ENCODE measurements at places on chromosomes 7 and 10.
A peak's percentile ranks its signal among the peaks of the same experiment; 100 is the strongest.

GRCh38 chr10:79088176-79088575, 19.4 kb downstream of the ZMIZ1 start:
- peak; percentile 52 for DNase-seq

GRCh38 chr10:104353325-104354048, at the start of gene CFAP58:
TSS of gene CFAP58 (plus strand) at chr10:104353833. CDS start at chr10:104353898, 65 bp downstream.
- DNase-seq: peak; percentile 79

- no peak for DNase-seq
These were observed 310.4 kb upstream of the PHF14 start for GRCh38 chr7:10662982-10663884.

DNA sequence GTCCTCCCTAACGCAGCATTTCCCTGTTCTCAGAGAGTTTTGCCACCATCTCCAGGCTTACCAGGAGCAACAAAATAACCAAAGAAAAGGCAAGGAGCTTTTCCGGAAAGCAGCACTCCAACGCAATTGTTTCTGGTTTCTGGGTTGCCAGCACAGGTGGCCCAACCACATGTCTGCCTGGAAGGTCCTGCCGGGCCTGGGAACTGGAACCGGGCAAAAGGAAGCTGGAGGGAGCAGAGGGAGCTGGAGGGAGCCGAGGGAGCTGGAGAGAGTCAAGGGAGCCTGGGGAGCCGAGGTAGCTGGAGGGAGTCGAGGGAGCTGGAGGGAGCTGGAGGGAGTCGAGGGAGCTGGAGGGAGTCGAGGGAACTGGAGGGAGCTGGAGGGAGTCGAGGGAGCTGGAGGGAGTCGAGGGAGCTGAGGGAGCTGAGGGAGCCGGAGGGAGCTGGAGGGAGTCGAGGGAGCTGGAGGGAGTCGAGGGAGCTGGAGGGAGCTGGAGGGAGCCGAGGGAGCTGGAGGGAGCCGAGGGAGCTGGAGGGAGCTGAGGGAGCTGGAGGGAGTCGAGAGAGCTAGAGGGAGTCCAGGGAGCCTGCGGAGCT, 54.6 kb downstream of the STK32C start:
- no peak for DNase-seq

- DNase-seq: no peak
These were observed 47.6 kb upstream of the NKX6-2 start for GRCh38 chr10:132833421-132834111.

GRCh38 chr7:14021069-14021468, 31.6 kb upstream of the ETV1 start:
- no peak for DNase-seq

DNA sequence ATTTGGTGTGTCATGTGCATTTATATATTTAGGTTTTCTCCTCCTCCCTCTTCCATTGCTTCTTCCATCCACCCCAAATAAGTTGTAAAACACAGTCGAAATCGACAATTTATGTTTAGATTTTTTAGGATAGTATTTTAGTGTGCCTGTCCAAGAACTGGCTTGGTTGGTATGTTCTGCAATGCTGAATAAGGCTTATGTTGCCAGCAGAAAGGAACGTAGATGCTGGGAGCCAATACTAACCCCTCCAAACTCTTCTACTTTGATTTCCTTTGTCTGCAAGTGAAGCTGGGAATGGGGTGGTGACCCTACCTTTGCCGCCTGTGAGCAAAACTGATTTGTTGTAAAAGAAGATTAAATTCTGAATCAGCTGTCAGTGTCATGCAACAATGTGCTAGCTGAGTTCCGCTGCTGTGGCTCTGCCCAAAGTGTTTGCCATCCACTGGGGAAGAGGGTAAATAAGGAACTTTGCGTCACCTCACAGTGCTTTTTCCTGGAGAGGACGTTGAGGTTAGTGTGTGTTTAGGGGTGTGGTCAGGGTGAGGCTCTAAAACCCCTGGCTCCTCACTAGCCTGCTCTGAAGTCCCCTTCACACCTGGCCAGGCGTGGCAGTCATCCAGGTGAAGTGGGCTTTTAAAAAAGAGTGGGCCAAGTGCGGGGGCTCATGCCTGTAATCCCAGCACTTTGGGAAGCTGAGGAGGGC, 44.4 kb downstream of the TACC2 start:
- DNase-seq: no peak

GRCh38 chr10:44424298-44424697, 39.4 kb upstream of the CXCL12 start:
- DNase-seq: no peak

GRCh38 chr7:139720186-139720585, 57.6 kb downstream of the HIPK2 start:
- DNase-seq: no peak

- DNase-seq: no peak
These were observed 495 bp downstream of the SFR1 start for GRCh38 chr10:104122225-104123107.

DNA sequence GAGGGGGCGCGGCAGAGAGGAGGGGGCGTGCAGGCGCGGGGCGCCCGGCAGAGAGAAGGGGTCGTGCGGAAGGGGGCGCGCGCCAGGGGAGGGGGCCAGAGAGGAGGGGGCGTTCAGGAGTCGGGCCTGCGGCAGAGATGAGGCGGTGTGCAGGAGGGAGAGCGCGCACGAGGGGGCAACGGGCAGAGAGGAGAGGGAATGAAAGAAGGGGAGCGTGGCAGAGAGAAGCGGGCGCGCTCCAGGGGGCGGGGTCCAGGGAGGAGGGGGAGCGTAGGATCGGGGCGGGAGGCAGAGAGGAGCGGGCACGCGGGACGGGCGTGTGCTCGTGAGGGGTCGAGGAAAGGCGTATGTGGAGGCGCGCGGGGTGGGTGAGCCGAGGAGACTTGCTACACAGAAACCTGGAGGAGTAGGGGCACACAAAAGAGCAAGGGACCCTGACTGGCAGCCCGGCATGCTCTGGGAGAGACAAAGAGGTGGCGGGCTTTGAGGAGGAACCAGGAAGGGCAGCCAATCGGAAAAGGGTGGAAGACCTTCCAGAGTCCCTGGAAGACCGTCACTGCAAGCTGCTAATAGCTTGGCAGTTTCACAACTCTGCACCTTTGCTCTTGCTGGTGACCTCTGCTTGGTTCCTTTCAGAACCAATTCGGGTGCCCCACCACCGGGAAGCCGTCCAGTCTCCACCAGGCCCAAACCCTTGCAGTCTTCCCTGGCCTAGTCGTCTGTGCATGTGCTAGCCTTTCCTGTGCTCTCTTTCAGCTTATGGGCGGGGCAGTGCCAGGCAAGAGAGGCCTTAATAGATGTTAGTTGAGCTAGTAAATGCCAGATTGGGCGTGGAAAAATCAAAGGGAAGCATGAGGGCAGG, 639 bp downstream of the DYDC2 start:
- no peak for DNase-seq

DNA sequence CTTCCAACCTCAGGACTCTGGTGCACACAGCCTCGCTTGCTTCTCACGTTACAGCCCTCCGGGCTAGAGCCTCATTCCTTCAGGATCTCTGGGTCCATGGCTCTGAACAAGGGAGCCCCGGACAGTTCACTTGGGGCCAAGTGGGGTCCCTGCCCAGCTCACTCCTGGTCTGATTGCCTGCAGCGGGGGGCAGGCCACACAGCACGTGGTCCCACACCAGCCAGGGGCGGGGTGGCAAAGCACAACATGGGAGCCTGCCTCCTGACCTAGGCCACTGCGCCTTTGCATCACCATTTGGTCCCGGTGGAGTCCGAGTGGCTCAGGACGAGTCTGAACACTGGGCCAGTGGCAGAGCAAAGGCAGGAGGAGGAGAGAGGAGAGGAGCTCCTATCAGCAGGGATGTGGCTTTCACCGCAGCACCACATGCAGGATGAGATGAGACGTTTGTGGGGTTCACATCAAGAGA, 13.4 kb upstream of the CRYGN start:
- no peak for DNase-seq

DNA sequence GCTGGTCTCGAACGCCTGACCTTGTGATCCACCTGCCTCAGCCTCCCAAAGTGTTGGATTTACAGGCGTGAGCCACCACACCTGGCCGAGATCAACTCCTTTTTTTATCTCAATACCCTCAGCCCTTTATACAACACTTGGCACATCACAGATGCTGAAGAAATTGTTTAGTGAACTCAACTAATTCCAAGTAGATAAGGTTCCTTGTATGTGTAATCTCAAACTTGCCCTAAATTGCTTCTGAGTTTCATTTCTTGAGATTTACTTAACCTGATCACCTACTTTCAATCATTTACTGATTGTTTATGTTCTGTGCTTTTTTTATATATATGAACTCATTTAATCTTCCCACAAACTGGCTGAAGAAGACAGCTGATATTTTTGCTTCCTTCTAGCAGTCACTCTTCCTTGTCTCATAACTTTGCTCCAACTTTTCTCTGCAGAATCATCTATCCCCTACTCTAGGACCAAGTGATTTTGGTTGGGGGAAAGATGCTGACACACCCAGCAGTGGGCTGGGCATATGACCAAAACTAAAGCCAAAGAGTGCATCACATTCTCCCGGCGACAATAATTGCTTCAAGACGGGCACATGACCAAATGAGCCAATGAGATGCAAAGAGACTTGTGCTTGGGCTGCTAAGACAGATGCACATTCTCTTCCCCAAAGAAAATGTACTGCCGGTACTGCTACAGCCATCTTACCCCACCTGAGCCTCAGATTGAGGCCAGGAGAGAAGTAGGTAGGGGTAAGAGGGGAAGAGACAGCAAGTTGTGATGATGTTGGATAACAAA, 40.3 kb upstream of the ARID5B start:
- DNase-seq: no peak

DNA sequence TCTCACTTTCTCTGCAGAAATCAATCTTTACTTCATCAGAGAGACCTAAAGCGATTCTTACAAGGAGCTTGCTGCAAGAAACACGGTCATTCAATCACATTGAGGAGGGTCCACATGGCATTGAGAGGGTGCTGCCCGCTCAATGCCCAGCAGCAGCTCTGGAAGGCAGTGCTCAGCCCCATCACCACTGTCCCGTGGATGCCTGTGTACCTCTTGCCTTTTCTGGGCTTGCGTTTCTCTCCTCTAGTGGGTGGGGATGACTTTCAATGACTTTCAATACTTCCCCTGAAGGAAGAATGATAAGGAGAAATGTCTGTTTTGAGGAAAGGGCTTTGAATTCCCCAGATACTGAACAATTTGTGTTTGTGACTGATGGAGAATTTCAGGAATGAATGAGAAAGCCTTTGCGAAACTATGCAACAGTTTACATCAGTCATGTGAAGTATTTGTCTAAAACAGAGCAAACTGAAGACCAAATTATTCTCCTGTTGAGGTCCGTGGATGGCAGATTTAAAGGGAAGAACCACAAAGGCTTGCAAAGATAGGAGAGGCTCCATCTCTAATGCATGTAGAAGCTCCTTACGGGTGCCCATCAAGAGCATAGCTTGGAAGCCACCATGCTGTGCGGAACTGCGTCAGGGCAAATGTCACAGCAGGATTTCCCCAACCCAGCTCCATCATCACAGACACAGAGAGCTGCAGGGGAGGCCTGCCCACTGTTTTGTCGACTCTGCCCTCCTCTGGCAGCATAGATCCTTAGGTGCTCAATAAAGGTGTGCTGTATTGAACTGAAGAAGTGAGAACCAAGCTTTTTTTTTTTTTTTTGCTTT, 6.6 kb upstream of the ZNF22 start:
- no peak for DNase-seq

GRCh38 chr10:86632009-86632800, 22.1 kb upstream of the OPN4 start:
- DNase-seq: no peak

DNA sequence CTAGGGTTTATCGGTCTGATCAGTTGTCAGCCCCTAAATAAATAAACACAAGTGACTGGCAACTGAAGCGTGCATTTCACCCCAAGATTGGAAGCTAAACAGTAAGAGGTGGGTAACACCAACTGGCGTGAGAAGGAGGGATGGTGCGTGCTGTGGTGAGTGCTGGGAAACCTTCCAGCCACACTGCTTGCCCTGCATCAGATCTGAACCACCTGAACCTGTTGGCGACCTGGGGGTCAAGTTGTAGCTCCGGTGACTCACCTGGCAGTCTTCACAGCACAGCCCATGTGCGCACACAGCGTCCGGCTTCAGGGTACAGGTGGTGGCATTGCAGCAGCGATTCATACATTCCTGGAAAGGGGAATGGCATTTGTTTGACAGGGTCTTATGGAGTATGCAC, 170.1 kb downstream of the FANK1 start:
- DNase-seq: no peak

DNA sequence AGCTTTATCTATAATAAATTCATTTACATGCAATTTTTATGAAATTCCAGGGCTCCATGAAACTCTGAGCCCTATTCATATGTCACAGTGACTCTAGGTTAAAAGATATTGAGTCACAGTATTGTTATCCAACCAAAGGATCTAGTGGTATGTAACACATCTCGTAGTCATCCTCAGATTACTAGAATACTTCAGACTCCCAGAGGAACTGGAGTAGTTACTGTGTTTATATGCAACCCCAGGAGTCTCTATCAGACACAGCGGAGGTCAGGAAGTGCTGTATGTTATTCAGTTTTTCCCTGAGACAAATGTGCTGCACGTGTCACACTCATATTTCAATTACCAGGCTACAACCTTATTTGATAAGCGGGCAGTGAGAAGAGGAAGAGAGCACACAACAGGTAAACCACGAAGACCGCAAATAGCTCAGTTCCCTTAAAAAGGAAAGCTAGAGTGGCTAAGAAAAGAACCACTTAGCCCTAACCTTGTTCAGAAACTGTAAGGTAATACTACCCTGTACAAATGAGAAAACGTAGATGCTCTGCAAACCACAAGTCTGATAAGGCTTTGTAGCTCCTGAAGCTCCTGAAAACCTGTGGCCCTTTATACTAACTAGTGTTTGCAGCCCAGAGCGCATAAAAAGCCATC, 114.0 kb upstream of the CNTNAP2 start:
- no peak for DNase-seq

Data from NCI-H526 treated with DMSO at 0.1 percent for 48 hours (cell line).